ENCODE measurements at places on chromosomes 5 and 9.

DNA sequence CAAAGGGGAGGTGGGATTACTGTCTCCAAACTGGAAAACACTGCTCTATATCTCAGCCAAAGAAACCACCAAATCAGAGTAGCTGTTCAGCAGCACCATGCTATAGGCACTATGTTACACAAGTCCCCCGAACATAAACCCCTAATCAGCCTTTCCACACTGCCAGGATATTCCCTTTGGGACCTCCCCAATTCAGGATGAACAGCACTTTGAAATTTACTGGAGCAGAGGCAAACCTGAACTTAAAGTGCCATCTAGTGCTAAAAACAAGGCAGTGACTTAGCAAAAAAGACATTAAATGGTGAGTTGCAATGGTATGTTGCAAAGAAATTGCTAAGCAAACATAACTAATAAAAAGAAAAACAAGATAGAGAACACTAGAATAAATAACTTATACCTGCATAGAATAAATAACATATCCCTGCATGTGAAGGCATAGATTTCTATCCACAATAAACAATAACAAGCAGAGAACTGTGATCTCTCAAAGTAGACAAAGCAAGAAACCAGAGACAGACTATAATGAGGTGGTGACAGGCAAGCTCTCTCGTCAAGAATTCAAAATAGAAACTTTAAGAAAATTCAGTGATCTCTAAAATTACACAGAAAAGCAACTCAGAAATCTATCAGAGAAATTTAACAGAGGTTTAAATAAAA, 584.4 kb upstream of the ACO1 start:
- no peak for DNase-seq

DNA sequence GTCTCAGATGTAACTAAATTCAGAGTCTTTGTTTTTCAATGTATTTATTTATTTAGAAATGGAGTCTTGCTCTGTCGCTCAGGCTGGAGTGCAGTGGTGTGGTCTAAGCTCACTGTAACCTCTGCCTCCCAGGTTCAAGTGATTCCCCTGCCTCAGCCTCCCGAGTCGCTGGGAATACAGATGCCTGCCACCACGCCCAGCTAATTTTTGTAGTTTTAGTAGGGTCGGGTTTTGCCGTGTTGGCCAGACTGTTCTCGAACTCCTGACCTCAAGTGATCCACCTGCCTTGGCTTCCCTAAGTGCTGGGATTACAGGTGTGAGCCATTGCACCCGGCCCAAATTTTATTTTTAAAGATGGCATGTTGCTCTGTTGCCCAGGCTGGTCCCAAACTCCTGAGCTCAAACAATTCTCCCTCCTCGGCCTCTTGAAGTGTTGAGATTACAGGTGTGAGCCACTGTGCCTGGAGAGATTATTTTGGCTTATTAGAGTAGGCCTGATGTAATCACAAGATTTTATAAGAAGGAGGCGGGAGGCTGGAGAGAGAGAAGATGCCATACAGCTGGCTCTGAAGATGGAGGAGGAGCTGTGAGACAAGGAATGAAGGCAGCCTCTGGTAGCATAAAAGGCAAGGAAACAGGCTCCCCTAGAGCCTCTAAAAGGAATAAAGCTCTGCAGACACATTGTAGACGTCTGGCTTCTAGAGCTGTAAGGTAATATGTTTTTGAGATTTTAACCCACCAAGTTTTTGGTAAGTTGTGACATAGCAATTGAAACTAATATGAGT, 12.9 kb upstream of the KLF9 start:
- DNase-seq = no peak

DNA sequence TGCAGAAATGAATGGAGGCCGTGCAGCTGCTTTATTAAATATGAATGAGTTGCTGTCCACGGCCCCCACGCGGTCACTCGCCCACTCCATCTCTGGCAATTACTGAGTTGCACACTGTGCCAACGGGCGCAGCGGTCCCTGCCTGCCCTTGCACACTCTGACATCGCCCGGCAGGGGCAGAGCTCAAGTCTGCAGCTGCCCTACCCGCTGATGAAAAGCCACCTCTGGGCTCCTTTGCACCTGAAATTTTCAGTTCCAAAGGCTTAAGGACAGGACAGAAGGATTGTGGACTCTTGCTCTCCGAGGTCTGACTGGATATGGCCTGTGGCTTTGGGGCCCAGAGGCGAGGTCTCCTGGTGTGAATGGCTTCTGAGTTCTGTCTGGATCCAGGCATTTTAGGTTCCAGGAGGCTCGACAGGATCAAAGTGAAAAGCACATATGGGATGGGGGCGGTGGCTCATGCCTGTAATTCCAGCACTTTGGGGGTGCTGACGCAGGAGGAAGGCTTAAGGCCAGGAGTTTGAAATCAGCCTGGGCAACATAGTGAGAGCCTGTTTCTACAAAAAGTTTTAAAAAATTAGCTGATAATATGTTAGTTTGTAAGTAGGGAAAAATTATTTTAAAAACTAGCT, 201.8 kb downstream of the PAX5 start:
- DNase-seq = no peak

DNA sequence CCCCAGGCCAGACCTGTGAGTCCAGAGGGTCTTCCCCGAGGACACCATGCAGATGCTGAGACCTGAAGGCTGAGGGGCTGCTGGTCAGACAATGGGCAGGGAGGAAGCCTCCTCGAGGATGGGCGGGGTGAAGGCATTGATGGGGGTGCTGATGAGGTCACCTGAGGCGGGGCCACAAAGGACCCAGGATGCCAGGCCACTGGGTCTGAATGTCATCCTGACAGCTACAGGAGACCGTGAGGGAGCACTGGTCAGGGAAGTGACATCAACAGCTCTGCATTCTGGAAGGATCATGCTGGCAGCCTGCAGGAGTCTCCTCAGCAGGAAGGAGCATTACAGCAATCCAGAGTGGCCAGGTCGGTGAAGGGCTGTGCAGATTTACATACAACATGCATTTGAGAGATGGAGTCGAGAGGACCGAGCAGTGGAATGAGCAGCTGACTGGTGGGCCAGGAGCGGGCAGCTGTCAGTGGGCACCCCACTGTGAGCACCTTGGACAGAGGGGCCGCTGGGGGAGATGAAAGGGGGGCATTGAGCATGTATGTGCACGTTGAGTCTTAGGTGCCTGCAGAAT, 77.7 kb upstream of the ADAMTS2 start:
- DNase-seq = no peak

- no peak for DNase-seq
Measured at GRCh38 chr9:2355697-2355983, 265.9 kb upstream of the VLDLR start.

DNA sequence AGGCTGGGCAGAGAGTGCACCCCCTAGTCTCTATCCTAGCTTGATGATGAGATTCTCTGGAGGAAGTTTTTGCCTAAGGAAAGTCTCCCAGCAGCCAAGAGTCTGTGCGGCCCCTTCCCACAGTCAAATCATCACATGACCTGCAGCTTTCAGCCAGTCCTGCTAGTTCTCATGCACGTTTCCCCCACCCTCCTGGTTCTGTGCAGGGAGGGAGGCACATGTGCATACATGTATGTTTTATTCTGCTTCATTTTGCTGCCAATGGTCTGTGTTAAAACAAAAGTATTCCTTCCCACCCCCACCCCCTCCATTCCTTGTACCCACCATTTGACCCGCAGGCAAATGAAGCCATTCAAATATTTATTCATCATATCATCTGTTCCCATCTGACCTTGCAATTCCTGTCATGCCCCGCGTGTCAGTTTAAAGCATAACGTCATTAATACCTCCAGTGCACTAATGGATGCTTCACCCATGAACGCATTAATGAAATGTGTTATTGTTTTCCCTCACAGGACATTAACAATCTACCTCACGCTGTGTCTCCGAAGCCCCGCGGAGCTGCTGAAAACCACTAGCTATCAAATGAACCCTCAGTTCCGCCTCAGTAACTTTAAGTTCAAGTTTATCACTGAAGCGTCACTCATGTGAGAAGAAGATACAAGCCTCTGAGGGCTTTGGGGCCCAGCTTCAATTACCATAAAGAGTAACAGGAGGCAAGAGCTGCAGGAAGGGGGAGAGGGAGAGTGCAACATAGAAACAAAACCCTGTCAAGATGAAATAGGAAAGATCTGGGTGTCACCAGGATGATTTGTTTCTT, 139.6 kb downstream of the RASEF start:
- DNase-seq = no peak

DNA sequence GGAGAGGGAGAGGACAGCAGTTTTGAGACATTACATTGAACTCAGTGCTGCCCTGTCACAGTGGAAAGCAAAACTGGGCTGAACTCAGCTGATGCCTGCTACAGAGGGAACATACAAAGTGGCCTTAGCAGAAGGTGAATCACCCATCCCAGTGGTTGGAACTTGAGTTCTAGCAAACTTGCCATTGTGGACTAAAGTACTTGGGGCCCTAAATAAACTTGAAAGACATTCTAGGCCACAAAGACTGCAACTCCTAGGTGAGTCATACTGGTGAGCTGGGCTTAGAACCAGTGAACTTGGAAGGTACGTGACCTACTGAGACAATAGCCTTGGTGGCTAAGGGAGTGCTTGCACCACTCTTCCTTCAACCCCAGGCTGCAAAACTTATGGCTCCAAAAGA, 155.7 kb upstream of the RIOK2 start:
- no peak for DNase-seq

DNA sequence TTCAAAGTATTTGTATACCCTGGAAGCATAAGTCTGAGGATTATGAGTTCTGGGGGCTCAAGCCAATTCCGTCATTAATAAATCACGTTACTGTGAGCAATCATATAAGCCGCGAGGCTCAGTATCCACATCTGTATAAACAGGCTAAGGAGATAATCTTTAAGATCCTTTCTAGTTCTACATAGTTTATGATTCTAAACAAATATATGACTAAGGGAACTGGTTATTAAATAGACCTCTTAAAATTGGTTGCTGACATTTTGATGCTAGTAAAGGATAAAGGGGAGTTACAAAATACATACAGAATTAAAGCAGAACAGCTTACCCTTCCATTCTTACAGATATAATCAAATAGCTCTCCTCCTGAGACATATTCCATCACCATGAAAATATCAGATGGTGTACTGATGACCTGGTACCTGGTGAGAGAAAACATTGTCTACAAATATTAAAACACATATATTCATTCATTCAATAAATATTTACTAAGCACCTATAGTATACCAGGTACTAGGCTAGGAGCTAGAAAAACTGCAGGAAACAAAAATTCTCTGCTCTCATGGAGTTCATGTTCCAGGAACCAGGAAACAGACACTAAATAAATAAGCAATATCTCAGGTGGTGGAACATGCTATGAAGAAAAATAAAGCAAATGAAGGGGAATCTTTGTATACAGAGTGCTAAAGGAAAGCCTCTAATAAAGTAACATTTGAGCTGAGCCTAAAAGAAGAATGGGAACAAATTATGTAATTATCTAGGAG, 19.5 kb upstream of the TTC33 start:
- no peak for DNase-seq

DNA sequence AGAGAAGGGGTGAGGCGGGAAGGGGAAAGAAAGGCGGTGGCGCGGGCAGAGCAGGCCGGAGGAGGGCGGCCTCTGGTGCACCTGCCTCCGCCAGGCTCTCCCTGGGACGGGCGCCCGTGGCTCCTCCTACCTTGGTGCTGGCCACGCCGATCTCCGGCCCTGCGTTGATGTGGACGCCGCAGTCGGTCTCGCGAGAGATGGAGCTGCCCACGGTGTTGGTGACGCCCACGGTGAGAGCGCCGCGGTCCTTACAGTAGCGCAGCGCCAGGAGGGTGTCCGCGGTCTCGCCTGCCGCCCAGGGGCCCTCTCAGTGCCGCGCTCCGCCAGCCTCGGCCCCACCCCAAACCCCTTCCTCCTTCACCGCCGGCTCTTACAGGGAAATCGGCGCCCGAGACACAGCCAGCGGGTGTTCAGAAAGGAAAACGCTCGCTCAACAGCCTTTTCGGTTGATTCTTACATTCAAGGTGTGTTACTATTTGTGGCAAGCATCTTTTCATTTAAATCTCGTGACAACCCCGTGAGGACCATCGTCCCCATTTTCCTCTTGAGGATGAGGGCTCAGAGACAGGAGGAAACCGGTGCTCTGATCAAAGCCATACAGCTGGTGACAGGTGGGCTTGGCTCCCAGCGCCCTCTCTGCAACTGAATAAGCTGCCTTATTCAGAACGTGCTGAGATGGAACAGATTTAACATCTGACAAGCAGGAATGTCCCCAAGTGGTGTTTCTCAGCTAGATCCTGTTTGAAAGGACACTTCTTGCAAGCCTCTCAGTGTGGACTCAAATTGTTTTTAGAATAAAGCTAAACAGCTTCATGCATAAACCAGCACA, 22.0 kb upstream of the MAPK9 start:
- peak; percentile 73 for DNase-seq

DNA sequence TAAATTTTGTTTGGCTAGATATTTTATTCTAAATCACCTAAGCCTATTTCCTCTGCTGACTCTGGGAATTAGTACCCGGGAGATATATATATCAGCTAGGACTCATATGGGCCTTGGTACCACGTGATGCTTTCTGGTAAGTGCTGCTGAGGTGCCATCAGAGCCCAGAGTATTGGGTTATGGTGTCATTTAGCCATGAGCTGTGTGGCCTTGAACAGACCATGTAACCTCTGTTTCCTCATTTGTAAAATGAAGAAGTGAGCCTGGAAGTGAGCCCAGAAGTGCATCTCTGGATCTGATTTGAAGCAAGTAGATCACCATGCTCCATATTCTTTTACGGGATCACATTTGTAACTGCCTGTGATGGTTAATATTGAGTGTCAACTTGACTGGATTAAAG, 126.1 kb downstream of the GPBP1 start:
- DNase-seq = no peak

- DNase-seq = no peak
Measured at GRCh38 chr9:68749579-68750159, 44.6 kb downstream of the PIP5K1B start.

GRCh38 chr5:118548761-118549720, 439.3 kb downstream of the DTWD2 start:
- no peak for DNase-seq

DNA sequence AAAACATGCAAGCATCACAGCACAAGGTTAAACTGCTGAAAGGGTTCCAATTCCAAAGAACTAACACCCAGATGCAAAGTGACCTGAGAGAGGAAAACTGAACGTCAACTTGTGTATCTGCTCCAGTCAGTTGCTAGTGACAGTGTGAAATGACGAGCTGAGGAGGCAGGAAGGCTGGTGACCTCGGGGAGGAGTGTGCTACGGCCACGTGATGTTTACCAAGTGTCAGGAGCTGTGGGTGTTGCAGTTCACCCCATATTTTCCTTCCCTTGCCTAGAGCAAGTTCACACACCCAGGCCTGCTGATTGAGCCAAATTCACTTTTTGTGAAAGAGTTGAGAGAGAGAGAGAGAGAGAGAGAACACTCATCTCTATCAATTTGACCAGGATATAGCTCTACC, 231.6 kb upstream of the ANKH start:
- DNase-seq = no peak

GRCh38 chr9:34282096-34282495, 47.0 kb downstream of the KIF24 start:
- DNase-seq = no peak

DNA sequence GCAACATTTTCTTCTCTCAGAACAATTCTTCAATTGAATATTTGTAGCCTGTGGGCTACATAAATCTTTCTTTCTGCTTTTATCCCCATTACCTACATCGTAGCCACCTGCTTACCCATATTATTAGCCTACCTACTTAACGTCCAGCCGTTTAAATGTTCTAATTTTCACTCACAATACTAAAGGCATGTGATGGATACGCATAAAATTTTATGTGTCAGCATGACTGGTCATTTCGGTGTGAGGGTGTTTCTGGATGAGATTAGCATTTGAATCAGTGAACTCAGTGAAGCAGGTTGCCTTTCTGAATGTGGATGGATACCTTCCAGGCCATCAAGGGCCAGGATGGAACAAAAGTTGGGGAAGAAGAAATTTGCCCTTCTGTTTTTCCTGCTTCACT, 1722.5 kb upstream of the ACO1 start:
- DNase-seq = no peak
